ENCODE measurements at places on chromosomes 4 and X. TPM values are rescaled to one million over a fixed set of nuclear protein-coding genes. Genes with fewer than 3 reads are reported as not detected.

GRCh38 chrX:106035064-106035463, 3.5 kb downstream of the SERPINA7 start:
- no peak for DNase-seq

DNA sequence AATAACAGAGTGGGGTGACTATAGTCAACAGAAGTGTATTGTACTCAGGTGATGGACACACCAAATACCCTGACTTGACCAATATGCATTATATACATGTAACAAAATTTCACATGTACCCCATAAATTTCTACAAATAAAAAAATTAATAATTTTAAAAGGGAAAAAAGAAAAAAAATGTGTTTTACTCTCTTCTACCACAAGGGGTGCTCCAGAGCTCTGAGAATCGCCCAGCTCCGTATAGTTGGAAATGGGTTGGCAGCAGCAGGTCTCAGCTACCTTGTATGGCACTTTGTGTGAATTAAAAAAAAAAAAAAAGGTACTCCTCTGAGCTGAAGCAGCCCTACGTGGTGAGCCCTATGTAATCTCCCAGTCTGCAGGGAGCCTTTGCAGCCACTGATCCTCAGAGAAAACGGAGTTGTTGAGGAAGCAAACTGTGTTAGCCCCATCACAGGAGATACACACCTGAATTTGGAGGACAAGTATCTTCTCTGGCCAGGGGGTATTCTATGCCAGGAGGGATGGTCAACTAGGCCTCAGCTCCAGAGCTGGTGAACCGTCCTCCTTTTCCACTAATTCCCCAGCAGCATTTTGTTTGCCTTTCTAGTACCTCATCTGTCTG, 17.2 kb upstream of the POLA1 start:
- no peak for DNase-seq

DNA sequence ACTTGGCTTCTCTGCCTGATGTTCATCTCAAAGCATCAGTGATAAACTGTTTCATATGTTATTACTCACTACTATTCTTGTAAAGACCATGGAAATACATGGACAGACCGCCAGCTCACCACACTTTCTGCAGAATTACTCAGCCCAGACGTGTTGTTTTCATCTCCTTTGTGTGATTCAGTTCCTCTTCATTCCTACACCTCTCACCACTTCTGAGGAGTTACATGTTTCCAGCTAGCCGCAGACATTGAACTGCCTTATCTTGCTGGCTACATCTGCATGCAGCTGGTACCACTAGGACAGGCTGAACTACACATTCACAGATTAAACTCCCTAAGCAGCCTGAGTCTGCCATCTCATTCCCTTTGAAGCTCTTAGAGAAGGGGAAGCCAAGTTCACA, 443.2 kb upstream of the FGF16 start:
- DNase-seq, result no peak

- no peak for DNase-seq
Measured at GRCh38 chrX:13620207-13620606, 32.7 kb upstream of the TCEANC start.

GRCh38 chr4:176708771-176709311, 83.9 kb downstream of the VEGFC start:
- no peak for DNase-seq

DNA sequence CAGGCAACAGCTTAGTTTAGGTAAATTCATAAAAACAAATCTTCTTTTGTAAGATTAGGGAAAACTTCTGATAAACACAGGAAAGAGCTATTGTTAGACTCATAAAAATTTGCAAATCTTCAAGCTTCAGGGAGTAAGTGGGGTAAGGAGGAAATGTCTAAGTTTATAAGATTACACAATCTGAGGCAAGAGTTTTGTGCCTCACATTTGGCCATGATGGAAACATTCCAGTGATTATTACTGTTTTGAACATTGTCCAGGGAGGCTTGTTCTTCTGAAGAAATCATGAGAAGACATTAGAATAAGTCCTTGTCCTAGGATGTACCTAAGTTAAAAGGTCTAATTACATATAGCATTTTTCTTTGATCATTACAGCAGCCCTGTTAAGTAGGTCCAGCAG, 72.8 kb downstream of the MAOB start:
- DNase-seq, result no peak

DNA sequence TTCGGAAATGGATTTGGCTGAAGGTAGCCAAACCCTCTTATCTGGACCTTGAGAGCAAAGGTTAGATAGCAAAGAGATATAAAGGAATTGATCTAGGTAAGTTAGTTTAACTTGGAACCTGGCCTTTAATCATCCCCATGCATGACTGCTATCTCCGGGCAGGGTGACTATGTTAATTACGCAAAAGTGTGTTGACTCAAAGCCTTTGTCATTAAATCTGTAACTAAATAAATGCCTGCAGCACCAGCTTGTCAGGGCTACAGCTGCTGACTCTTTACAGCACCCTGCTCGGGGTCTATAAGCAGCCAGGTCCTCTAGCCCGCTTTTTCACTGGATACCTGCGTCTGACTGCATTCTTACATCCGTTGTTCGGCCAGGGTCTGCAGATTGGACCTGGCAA, 201.7 kb downstream of the TBCK start:
- no peak for DNase-seq

DNA sequence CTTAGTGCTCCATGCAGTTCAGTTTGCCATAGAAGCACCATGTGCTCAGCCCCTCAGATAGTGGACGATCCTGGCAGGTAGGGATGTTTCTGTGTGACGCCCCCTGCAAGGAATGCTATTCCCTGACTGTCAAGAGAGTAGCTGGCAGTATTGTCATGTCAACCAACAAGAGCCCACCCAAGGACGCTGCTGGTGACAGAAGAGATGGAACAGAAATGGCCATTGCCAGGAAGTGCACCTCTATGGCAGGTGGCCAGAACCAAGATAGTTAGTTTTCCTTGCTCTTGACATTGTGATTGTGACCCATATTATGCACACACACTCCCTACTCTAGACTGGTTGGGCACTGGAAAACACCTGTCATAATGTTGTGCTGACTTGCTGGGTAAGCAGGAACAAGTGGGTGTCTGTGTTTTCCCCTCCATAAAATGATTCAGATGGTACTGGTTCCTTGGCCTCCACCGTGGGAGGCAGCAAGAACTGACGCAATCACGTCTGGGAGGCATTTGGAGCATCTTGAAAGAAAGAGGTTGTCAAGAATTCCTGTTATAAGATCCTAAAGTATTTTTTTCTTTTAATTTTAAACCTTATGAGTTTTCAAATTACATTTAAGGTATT, 507.9 kb downstream of the MID1IP1 start:
- no peak for DNase-seq

DNA sequence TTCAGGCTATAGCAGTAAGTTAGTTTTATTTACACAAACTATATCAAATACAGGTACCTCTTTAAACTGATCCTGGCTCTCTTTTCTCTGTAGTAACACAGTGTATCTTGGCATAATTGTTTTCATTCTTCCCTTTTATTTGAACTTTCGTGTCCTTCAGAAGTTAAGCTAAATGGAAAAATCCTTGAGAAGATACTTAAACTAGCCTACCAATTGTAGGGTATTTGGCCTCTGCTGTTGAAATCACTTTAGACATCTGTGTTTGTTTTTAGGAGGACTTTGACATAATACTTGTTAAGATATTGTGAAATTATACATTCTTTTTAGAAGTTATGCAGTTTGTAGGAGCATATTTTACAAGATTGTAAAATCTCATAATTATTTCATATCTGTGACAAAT, 90.3 kb upstream of the GK2 start:
- DNase-seq, result no peak

- no peak for DNase-seq
Measured at GRCh38 chr4:17033768-17034181, 135.3 kb upstream of the LDB2 start.

GRCh38 chr4:141127884-141128283, 5.4 kb downstream of the RNF150 start:
- no peak for DNase-seq

- no peak for DNase-seq
Measured at GRCh38 chrX:34578237-34578636, 78.8 kb downstream of the TMEM47 start.

The PNMA3 gene
- total RNA-seq, result 0.09 TPM

The FAT1 gene
- 75.8 TPM for total RNA-seq

The NALF2 gene
- 0.21 TPM for total RNA-seq

The VSIG4 gene
- total RNA-seq, result 50.2 TPM

The TCEAL3 gene
- 2.0 TPM for total RNA-seq

The MAOB gene
- 70.1 TPM for total RNA-seq

The BCORL1 gene
- 2.7 TPM for total RNA-seq
